ENCODE measurements at places on chromosomes 16 and 17.

GRCh38 chr17:49553676-49554335, 21.9 kb upstream of the NXPH3 start:
- no peak for DNase-seq

DNA sequence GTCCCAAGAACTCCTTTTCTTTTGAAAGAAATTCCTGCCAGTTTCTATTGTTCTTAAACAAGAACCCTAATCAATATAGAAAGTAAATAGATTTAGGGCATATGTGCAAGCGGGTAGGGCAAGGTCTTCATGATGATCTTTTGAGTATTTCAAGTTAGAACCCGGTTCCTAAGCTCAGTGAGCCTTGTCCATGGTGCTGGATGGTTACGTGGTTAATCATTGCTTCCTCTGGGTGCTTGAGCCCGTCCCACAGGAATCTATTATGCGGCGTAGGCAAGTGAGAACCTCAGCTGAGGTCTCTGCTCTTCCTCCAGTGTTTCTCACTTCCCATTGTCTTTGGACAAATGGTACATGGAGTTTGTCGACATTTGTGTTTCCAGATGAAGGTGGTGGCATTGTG, 580.8 kb upstream of the EEF2KMT start:
- no peak for DNase-seq

- DNase-seq: no peak
These were observed 15.0 kb upstream of the SLC12A3 start for GRCh38 chr16:56849690-56850680.

DNA sequence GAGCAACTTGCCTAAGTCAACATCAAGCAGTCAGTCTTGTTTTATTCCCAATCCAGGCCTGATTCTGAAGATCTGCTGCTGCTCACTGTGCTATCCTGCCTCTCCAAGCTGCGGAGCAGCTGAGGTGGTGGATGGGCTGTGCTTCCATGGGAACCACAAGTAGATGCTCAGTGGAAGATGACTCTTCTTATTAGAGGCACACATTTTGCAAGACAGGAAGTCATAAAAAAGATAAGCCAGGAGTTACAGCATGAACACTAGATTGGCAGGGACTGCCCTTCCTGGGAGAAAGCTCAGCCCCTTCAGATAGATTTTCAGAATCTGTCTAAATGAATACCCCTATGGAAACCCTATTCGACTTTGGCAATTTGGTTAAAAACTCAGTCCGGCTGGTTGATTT, 143.1 kb downstream of the SHISA6 start:
- DNase-seq: no peak

GRCh38 chr17:18318117-18318516, 3.0 kb downstream of the SMCR8 start:
- DNase-seq: no peak

DNA sequence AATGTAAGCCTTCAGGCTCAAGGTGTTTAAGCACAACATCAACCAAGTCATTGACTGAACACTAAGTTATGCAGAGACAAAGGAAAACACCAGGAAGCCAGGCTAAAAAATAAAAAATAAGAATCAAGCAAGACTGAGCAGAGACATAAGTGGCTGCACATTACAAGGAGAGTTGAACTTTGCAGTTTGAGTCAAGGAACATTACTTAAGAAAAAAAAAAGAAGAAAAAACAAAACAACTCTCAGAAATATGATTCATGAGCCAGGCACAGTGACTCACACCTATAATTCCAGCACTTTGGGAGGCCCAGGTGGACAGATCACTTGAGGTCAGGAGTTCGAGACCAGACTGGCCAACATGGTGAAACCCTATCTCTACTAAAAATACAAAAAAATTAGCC, 168.1 kb downstream of the C16orf95 start:
- no peak for DNase-seq

GRCh38 chr17:31917065-31917529, 15.6 kb upstream of the UTP6 start:
- peak; percentile 52 for DNase-seq

- DNase-seq: no peak
These were observed 159.8 kb downstream of the HS3ST3B1 start for GRCh38 chr17:14460516-14461226.

DNA sequence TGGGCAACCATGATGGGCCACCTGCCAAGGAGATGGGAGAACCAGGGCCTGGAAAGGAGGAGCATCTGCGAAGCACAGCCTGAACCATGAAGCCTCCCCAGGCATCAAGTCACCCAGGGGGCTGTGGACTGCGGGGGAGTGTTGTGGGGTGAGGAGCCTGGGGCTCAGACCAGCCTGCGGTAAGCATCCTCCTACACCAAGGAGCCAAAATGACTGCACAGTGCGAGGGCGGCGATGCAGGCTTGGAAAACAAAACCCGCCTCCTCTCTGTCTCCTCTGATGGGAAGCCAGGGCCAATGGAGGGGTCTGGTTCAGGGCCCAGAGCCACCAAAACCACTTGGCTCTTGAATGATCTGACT, 18.1 kb upstream of the MAF start:
- DNase-seq: peak; percentile 62

- DNase-seq: no peak
These were observed 96.5 kb upstream of the NLRP1 start for GRCh38 chr17:5680766-5681165.

GRCh38 chr16:31083081-31083480, 5.7 kb downstream of the PRSS53 start:
- DNase-seq: no peak

DNA sequence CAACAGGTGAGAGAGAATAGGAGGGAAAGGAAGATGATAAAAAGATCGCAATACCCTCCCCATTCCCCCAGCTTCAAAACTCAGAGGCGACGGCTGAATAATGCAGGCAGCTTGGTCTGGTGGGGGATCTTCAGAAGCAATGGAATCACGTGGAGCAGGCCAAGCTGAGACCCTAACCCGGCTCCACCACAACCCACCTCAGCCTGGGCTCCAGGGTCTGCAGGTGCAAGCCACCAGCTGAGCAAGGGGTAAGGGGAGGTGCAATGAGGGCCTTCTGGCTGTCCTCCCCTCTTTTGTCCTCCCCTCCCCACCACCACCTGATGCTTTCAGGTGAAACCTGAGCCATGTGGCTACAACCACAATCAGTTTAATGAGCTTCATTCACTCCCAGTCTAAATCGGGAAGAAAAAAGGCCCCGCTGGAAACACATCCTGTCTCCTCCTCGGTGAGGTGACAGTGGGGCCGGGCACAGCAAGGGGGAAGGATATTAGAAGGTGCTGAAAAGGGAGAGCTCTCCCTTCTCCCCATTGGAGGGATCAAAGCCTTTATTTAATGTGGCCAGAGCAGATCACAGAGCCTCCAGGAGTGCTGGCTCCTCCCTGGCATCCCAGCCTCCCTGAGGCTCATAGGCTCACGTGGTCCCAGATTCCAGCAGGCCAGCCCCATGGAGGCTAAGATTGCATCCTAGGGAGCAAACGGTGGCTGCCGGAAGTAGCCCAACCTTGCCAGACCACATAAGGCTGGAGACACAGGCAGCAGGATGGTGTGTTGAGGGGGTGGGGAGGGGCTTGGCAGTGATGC, 261.0 kb downstream of the SOX9 start:
- DNase-seq: no peak

DNA sequence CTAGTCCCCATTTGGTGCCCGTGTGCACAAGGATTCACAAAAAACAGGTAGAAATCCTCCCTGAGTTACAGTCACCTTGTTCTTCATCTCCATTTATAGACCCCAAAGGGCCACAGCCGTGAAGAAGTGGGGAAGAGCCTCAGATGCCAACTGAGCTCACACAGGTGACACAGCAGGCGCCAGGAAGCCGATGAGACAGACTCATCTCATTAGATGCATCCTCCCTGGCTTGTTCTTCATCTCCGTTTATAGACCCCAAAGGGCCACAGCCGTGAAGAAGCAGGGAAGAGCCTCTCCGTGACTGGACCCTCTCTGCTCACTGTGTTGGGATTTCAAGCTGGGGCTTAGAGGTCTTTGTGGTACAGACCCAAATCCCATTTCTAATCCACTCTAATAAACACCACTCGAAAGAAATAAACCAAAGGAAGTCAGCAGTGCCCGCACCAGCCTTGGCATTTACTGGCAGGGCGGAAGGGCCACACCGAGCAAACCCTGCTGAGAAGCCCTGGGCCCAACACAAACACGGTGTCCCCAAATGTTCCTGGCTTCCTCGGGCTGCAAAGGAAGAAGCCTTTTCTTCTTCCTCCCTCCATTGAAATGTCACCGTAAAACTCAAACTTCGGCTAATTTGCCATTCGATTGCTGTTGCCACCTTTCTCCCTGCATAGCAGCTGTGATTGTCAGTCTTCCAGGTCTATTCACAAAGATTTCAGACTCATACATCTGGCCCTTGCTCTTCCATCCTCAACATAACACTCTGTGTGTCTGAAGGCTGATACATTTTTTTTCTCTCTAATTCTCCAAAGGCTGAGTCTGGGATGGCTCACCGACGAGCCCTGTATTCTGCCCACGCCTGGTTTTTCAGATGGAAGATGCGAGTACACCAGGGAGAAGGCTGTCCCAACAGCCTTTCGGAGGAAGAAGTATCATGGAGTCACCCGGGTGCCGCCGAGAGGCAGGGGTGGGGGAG, 44.9 kb upstream of the DOC2B start:
- DNase-seq: no peak

- peak; percentile 79 for DNase-seq
These were observed 24.3 kb downstream of the POLR3E start for GRCh38 chr16:22321340-22322001.

DNA sequence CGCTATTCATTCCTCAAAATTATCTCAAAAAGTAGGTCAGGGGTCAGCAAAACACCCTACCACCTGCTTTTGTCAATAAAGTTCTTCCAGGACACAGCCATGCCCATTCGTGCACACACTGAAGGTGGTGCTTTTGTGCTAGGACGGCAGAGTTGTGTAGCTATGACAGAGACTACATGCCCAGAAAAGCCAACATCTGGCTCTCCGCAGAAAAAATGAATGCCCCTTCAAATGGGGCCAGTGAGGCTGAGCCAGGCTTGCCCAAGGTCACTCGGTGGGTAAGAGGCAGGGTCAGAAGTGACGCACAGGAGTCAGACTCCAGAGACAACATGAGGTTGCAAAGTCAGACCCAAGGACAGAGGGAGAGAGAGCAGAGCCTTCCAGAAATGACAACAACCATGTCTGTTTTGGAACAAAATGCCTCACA, 200.1 kb downstream of the XYLT1 start:
- no peak for DNase-seq

DNA sequence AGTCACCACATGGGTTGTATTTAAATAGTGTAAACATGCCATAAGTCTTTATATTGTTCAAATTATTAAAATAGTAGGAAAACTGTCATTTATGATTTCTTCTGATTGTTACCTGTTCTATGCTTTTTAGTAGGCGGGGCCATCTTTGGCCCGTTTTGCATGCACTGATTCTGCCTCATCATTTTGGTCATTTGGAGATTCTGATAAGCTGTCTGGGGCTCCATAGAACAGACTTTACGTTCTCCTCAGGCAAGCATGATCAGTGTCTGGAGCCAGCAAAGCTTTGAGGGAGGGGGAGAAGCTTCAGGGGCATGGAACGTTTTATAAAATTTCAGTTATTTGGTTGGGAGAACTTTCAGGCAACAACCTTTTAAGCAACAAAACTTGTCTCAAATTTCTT, 8.8 kb downstream of the NDEL1 start:
- DNase-seq: no peak

DNA sequence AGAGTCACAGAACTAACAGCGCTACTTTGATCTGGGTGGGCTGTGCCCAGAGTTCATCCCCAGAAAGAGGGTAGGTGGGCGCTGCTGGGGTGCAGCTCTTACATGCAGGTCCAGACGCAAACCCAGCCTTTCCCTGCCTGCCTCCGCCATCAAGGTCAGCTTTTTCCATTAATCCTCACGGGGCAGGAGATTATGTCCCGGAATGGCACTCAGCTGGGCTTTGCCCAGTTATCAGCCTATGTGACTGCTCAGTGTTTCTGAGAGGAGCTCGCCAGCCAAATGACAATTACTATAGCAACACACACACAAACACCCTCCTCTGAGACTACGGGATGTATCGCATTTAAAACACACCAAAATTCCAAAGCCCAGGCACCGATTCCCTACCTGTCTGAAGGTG, 20.1 kb downstream of the GLYR1 start:
- no peak for DNase-seq

DNA sequence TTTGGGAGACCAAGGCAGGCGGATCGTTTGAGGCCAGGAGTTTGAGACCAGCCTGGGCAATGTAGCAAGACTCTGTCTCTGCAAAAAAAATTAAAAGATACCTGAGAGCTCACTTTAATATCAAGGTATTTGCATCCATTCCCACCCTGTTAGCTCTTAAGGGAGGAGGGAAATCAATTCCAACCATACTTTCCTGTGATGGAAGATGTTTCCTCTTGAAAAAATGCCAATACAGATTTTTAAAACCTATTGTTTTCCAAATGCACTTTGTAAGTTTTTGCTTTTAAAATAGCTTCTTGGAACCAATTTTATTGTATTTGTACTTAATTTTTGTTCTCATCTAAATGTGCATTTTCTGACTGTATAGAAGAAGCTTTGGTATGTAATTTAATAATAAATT, 49.2 kb downstream of the GOSR1 start:
- no peak for DNase-seq

Measured in activated CD8-positive, alpha-beta memory T cell treated with anti-CD3 and anti-CD28 coated beads, Interleukin-2, amount 50 U/mL, for 48 hours (primary cell).